ENCODE measurements at places on chromosomes 5 and 9.
A peak's percentile ranks its signal among the peaks of the same experiment; 100 is the strongest.

DNA sequence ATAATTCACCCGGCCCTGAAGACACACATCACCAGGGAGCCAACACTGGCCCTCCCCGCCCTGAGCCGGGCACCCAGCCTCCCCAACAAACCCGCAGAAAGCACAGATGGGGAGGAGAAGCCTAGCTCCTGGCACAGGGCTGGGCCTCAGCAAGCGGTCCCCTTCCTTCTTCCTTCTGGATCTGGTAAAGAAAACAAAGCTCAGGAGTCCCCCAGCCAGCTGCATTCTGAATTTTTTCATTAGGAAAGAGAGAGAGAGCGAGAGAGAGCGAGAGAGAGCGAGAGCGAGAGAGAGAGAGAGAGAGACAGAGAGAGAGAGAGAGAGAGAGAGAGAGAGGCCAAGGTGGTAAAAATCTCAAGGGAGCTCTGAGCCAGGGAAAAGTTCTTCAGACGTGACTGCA lies 195.7 kb downstream of the CRB2 start:
- DNase-seq = no peak

DNA sequence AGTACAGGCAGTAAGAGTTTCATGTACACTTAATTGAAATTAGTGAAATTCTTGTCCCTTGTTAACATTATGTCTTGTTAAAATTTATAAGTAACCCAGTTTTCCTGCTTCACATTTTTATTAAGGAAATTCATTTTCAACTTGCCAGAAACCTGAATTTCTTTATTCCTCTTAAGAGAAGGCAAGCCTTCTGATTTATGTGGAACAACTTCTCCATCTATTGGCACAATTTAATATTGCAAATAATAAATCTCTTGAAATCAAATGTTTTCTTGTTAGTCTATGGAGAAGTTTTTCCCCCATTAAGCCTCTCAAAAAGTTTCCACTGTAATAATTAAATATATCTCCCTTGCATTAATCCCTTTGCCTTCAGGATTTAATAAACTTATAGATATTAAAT lies 33.8 kb upstream of the ACO1 start:
- no peak for DNase-seq

DNA sequence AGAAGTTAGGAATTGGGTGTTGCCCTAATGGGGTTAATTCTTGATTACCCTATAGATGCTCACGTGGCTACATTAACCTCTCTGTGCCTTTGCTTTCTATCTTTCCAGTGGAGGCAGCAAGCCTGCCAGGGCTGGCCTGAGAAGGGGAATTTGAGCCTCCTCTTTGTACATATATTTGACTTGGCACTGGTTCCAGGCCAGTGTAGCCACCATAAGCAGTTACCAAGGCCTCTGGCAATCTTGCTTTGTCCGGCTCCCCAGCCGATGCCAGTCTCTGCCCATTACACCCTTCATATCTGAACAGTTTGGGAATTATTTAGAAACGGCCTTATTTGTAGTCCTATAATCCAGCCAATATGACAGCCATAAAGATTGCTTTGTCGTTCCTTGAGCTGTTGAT lies 58.6 kb upstream of the PPARGC1B start:
- DNase-seq = peak; percentile 83

GRCh38 chr9:113349445-113350094 lies at the start of gene BSPRY:
Gene BSPRY (plus strand): TSS chr9:113349541. CDS start chr9:113349580, 39 bp downstream.
- peak; percentile 63 for DNase-seq

- no peak for DNase-seq
These were observed 153.6 kb downstream of the NR3C1 start for GRCh38 chr5:143249851-143250250.

- no peak for DNase-seq
These were observed 485.9 kb upstream of the C9orf72 start for GRCh38 chr9:28059192-28059591.

DNA sequence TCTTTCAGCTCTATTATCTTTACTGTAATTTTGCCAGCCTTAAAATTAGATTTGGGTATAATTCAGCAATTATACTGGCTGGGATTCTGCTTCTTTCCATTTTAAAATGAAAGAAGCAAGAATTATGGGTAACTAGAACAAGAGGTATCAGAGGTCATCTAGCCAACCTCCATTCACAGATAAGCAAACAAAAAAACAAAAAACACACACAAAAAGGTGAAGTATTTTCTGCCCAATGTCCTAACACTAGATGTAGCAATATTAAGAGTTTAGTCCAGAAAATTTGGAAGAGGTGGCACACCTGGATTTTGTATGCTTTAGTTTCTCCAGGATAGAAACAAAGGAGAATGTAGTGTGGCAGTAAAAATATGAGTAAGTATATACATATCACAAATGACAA lies 68.1 kb upstream of the ANXA1 start:
- no peak for DNase-seq

GRCh38 chr9:109113892-109114609 lies 5.7 kb downstream of the TMEM245 start:
- no peak for DNase-seq

DNA sequence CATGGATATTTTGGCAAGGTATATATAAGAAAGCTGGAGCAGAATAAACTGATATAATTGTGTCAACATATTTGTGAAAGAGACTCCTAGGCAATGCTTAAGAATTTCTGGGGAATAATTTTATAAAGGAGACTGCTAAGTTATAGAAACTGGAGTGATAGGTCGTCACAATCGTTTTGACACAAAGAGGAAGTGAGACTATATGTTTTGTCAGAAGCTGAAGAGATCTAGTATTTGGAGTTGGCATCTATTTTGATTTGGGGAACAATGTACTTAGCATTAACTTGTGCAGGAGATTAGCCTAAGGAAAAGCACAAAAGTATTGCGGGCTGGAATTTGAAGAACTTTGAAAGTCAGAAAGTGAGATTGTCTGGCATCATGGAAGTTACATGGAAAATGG lies 582.5 kb downstream of the TAF11L14 start:
- no peak for DNase-seq

DNA sequence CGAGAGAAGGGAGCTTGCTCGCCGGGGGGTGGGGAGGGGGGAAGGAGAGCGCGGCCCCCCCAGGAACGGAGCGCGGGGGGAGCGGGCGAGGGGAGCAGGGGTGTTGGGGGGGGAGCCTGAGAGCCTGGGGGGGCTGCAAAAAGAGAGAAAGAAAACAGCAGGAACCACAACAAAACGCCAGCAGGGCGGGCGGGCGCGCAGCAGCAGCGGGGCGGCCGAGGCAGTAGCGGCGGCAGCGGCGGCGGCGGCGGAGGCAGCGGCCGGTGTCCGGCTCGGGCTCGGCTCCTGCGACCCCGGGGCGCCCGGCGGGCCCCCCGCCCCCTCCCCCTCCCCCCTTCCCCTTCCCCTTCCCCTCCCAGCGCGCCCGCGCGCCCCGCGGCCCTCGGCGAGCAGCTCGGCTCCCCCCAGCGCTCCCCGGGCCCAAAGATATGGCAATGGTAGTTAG lies 1.6 kb downstream of the NR2F1 start:
- no peak for DNase-seq

DNA sequence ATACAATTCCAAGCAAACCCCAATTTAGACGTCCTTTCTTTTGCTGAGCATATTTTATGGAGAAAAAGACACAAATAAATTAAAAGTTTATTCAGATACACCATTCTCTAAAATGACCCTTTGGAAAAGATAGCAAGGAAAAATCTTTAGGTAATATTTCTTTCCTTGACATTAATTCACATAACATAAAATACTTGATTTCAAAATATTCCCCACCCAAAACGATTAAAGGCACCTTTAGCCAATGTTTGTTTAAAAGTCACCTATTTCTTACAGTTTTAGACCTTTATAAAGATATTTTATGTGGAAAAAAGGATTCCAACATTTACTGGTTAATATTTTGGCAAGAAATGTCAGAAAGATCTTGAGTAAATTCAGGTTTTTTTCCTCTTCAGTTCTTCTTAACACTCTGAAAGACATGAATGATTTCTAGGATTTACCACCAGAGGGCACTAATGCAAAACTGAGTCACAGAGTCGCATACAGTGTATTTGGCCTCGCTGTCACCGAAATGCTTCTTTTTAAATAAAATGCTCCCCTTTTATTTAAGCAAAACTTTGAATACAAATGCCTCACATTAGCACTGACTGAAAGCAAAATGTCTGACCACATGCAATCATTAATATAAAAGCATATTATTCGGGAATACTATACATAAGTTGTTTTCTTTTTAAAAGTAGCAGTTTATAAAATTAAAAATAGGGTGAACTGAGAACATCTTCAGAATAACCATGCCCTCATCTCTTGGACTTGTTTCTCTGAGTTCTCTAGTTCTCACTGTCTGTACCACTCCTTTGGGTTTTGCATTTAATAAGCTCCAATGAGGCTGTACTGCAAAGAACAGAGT lies 122.5 kb downstream of the SLC1A3 start:
- no peak for DNase-seq

- DNase-seq = no peak
These were observed 47.7 kb downstream of the MAPKAP1 start for GRCh38 chr9:125659201-125659840.

GRCh38 chr5:73218552-73219171 lies 45.7 kb downstream of the TMEM174 start:
- no peak for DNase-seq

GRCh38 chr5:141880961-141881801 lies 3.0 kb upstream of the PCDH1 start:
- DNase-seq = no peak

DNA sequence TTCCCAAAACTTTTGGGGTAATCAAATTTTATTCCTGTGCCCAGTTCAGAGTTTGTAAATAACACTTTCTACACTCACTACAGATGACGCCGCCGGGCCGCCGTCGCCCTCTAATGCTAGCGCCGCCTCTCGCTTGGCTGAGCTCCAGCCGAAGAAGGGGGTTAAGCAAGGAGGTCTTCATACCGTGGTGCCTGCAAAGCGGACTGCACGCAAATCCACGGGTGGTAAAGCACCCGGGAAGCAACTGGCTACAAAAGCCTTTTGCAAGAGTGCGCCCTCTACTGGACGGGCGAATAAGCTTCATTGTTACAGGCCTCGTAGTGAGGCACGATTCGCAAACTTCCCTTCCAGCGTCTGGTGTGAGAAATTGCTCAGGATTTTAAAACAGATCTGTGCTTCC lies 280.4 kb downstream of the MEF2C start:
- peak; percentile 27 for DNase-seq

GRCh38 chr9:124899845-124900244 lies 37.9 kb downstream of the ARPC5L start:
- no peak for DNase-seq

- no peak for DNase-seq
These were observed 25.4 kb downstream of the GPR21 start for GRCh38 chr9:123058834-123059233.

DNA sequence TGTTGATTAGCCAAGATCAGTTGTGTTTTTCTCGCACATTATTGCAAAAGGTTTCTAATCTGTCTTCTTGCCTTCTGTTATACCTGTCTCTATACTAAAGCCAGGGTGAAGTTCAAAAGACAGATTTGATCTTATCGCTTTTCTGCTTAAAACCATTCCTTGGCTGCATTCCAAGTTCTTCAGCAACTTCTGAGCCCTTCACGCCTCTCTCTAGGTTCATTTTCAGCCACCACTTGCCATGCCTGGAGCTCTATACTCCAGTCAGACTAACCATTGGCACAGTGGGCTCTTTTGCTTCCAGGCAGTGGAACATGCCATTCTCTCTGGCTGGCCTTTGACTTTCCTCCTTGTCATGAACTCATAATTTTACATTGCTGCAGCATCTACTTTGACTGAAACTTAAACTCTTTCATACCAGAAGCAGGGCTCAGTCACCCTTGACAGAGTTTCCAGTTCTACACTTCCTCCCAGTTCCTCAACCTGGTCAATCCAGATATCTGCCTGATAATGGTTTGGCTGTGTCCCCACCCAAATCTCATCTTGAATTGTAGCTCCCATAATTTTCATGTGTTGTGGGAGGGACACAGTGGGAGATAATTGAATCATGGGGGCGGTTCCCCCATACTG lies 114.4 kb downstream of the SLC12A2 start:
- DNase-seq = no peak

- DNase-seq = peak; percentile 19
These were observed 267.7 kb downstream of the ADAMTS6 start for GRCh38 chr5:65213921-65214525.

- DNase-seq = no peak
These were observed 89.8 kb downstream of the PTTG1 start for GRCh38 chr5:160511280-160511929.

DNA sequence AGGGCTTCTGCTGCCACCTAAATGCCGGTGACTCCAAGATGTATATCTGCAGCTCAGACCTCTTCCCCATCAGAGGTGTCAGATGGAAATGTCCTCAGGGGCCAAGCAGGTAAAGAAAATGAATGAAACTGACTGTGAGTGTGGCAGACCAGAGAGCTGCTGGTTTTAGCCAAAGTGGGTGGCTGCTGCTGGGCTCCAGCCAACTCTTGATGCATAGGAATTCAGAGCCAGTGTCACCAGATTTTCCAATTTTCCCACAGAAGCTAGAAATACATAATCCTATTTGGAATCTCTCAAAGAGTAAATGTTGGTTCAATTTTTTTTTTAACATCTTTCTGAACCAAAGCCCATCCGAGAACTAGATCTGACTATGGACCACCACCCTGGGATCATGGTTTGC lies 161.2 kb upstream of the SPRY4 start:
- DNase-seq = no peak

- no peak for DNase-seq
These were observed 19.5 kb upstream of the RANBP6 start for GRCh38 chr9:6034954-6035353.

- no peak for DNase-seq
These were observed 64.4 kb upstream of the TNFSF8 start for GRCh38 chr9:114994768-114995167.

DNA sequence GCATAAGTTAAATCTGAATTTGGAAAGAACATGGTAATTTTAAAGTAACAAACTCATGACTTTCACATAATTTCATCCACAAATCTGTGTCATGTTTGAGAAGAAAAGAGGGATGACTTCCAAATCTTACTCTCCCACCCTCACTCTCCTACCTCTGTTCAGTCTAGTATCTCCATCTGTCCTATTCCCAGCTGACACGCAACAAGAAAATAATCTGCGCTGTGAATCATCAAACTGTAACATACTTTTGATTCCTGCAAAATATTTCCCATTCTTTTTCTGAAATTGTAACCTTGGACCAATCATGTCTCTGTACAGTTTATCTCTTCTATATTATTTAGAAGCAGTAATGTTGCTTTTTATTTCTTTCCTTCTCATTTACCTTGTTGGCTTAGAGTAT lies 91.4 kb downstream of the SLC12A2 start:
- no peak for DNase-seq
